ENCODE measurements at places on chromosomes 6 and 20.

DNA sequence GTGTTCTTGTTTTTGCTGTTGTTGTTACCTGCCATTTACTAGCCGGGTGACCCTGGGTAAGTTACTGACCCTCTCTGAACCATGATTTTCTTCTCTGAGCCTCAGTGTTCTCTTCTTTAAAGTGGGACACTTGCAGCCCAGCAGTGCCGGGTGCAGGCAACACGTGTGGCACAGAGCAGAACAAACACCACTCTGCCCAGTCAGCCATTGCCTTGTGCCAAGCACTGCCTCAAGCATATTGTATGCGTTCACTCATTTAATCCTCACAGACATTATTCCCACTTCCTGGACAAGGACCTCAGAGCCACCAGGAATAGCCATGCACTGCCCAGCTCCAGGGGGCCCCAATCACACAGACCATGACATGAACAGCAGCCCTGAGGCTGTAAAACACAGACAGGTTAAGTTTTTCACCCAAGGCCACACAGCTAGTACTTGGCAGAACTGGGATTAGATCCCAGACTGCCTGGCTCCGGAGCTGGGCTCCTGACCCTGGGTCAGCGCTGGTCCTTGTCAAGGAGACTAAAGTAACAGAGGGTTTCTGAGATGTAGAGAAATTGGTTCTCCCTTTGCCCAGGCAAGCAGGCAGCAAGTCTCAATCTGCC lies 74.0 kb upstream of the PTPN1 start:
- DNase-seq = no peak

DNA sequence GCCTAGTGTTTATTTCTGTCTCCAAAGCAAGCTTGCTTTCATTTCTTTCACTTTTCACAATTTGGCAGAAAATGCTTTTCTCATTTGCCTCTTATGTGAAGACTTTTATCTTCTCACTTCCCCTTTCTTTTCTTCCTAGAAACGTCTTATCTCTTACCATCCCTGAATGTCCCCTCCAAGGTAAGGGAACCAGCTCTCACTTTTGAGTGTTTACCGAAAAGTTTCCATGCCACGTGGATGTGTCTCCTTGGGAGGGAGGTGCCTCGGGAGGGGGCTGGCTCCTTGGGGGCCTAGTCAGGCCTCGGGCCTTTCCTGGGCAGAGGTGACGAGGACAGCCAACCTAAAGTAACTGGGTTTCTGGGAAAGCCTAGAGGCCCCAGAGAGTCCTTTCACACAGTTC lies 127.4 kb downstream of the CD24 start:
- DNase-seq = no peak

DNA sequence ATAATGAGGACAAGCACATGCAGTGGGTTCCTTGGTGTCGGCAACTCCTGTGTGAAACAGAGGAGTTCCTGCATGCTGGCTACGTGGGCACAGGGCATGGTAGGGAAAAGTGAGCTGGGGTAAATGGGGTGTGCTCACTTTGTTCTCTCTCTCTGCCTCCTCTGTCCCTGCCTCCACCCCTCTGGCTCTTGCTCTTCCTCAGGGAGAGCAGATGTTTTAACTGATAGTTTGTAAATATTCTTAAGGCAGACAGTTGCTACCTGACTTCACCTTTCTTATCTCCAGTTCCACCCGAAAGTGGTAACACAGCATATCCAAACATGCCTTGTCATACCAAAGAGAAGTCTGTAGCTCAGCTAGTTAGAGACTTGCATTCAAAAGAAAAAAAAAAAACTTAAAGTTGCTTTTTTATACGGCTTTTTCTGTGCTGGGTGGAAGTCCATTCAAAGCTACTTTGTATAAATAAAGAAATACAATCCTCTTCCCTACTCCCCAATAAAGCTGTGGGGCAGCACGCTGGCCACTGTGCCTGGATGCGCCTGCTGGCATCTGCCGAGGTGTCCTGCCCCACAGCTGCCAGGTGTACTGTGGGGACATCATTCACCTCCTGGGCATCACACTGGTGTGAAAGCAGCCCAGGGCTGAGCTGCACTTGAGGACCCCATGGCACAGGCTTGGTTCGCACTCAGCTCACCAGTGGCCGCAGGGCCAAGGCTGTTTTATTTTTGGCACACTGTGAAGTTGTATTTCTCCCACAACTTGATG lies 93.6 kb downstream of the FOXC1 start:
- no peak for DNase-seq

DNA sequence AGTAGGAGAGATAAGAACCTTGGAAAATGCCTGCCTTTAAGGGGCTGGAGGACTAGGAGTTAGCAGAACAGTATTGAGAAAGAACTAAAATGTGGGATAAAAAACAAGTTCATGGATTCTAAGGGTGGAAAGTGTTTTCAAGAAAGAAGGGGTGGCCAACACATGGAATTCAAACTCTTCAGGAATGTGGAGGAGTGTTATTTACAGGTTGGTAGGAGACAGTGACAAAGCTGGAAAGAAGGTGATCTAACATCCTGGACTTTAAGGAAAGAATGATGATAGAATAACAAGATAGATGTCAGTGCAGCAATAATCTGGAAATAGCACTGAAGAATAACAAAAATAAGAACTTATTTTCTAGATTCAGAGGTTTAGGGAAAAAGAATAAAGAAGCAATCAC lies 54.0 kb upstream of the TNFRSF21 start:
- no peak for DNase-seq

GRCh38 chr6:121645100-121645745 lies 209.8 kb downstream of the GJA1 start:
- peak; percentile 76 for DNase-seq

DNA sequence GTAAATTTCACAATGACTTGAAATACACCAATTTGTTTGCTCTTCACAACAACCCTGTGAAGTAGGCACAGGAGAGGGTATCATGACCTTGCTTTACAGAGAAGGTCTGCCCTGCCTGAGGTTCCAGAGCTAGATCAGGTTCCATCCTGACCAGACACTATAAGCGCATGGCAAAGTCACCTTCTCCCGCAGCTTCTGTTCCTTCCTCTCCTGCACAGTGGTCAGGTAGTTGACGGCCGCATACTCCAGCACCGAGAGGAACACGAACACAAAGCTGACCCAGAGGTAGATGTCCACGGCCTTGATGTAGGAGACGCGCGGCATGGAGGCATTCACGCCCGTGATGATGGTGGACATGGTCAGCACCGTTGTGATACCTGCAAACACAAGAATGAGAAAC lies 34.3 kb downstream of the PM20D2 start:
- no peak for DNase-seq

- no peak for DNase-seq
These were observed 124.4 kb downstream of the NFATC2 start for GRCh38 chr20:51418137-51418529.

GRCh38 chr6:70059039-70059719 lies 192.8 kb downstream of the COL19A1 start:
- DNase-seq = no peak

GRCh38 chr6:130070792-130071191 lies 52.4 kb downstream of the L3MBTL3 start:
- DNase-seq = peak; percentile 32

DNA sequence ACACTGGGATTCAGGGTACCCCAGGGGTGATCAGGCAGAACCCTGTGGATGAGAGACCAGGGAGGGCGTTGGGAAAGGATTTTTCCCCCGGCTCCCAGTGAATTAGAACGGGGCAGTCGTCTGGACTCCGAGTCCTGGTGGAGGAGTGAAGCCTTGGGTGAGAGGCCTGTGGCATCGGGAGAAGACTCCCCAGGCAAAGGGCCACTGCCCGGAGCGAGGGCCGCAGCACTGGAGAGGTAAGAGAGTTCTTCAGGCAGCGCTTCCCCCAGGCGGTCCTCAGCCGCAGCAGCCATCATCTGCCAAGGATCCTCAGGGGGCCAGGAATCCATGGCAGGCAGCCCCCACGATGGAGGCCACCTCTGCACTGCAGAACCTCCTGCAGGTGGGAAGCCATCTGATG lies 663 bp downstream of the C6orf15 start:
- DNase-seq = no peak

GRCh38 chr6:110401585-110402176 lies 13.7 kb downstream of the DDO start:
- no peak for DNase-seq

DNA sequence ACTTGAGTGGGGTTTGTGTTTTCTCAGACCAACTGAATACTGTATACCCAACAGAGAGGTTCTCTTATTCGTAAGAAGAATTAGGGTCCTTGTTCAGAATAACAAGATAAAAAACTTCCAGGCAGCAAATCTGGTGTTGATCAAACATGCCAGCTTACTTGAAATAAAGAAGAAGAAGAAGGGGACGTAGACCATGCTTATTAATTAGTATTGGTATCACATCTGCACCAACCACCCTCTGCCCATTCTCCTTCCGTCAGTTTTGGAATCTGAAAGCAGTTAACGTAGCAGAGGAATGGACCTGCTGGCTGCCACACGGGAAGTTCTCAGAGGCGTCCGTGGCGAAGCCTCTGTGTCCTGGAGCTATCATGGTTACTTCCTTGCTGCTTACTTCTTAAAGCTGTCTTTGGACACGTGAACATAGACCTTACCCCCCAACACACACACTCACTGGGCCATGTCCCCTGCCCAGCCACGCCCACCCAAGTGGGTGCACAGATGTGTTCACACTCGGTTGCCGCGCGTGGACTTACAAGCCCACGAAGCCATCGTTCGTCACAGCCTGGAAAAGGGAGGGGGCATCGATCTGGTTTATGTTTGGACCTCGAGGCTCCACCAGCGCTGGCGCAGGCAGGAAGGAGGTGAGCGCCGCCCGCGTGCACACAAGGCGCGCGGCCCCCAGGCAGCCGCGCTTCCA lies 4.1 kb upstream of the DLL1 start:
- DNase-seq = no peak

All from fibroblast of upper back skin (primary cell).